Ureter (tissue), 1 donor: ENCODE measurements at places on chromosomes 5 and 9. TPM values are rescaled to one million over a fixed set of nuclear protein-coding genes. Genes with fewer than 3 reads are reported as not detected.

Gene FAM153A
- 35.5 TPM for total RNA-seq

Gene AIF1L
- total RNA-seq, result 13.2 TPM

Gene ORM2
- not detected for total RNA-seq

Gene SCGB3A2
- total RNA-seq, result not detected

Gene OBP2A
- total RNA-seq, result not detected

DNA sequence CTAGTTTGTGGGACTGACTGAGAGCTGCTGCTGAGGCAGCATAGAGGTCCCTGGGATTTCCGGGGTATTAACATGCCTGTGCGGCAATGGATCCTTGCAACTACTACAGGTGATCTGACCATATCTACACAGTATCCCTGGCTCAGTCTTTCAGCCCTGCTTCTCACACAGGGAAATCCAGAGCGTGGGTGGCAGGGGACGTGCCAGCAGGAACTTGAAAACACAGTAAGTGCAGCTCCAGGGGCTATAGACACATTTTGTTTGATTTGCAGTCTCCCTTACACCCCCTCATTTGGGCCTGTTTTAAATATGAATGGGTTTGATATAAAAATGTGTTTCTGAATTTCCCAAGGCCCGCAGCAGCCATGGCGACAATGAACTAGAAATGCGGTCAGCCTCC is 209.5 kb downstream of the DCP2 start:
- DNase-seq, result no peak

- no peak for DNase-seq
Measured at GRCh38 chr9:6247266-6247665, 31.7 kb downstream of the IL33 start.
